Stimulated activated CD8-positive, alpha-beta memory T cell treated with anti-CD3 and anti-CD28 coated beads, Interleukin-12 subunit alpha, Interleukin-12 subunit beta, amount 100 ng/mL, for 1 hour (primary cell): ENCODE measurements at places on chromosomes 1 and 21.

DNA sequence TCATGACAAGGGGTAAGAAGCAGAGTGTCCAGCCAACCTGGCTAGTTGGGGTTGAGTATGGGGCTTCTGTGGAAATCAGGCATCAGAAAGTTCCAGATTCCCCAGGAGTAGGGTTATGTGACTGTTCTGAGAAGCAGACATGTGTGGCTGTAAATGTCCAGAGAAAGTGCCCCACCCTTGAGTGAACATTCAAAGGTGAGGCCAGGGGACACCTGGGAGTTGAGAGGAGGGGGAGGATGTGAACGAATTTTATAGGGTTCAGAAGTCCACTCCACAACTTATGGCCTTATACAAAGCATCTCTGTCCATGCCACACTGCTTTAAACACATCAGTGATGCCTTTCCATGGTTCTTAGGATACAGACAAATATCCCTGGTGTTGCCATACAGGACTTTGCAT lies 133.3 kb downstream of the IGSF21 start:
- DNase-seq, result no peak

GRCh38 chr1:71647513-71648300 lies 566.9 kb upstream of the ZRANB2 start:
- DNase-seq, result no peak

- no peak for DNase-seq
Observed at GRCh38 chr1:51002516-51002915, 32.5 kb downstream of the CDKN2C start.

- DNase-seq, result no peak
Observed at GRCh38 chr21:14589855-14590563, 43.9 kb upstream of the SAMSN1 start.

- no peak for DNase-seq
Observed at GRCh38 chr1:54851406-54851805, 35.6 kb downstream of the DHCR24 start.

DNA sequence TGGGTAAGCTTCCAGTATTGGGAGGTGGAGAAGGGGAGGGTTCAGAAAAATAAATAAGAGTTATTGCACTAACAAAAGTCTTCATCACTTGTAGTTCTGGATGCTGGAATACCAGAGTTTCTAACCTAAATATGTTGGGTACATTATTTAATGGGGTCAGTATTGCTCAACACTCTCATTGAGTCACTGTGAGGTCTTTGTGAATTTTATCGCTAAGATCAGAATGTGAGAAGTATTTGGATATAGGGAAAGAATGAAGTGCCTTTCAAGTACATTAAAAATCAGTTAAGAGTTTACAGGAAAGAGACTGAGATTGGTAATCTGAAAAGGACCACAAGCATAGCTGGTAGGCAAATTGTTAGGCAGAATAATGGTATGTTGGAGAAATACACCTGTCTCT lies 8.8 kb downstream of the SNRPE start:
- DNase-seq, result no peak

- DNase-seq, result no peak
Observed at GRCh38 chr1:246949956-246950355, 18.2 kb upstream of the AHCTF1 start.

GRCh38 chr1:32182060-32182459 lies 2.6 kb downstream of the TXLNA start:
- no peak for DNase-seq

- DNase-seq, result no peak
Observed at GRCh38 chr1:243715285-243715684, 134.8 kb downstream of the AKT3 start.

GRCh38 chr1:37811027-37811655 lies 3.1 kb upstream of the YRDC start:
- peak; percentile 41 for DNase-seq

DNA sequence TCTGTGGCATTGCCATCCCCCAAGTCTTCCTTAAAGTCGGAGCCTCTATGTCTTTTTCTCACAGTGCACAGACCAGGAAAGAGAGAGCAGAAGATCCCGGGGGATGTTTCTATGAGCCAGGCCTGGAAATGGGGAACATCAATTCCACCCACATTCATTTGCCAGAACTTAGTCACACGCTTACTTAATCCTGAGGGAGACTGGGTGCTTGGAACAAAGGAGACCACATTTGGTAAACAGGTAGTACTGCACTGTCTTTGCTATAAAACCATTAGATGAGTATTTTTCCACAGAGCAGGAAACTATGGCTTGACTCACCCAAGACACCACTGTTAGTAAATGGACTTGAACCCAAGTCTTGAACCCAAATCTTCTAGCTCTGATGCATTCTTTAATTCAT lies 60.7 kb upstream of the CTTNBP2NL start:
- DNase-seq, result no peak

DNA sequence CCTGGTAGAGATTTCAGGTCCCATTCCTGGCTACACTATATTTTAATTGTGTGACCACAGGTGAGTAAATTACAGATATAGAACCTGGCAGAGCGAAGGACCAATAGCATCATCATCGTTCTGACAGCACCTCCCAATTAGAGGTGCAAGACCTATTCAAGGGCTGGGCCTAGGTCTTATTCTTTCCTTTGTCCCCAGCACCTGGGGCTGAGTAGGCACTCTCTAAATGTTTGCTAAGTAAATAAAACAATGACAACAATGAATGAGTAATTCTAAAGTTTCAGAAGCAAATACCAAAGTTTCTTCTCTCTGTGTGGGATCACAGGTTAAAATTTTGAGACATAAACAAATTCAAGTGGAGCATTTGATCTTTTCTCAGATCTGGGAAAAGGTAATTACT lies 32.7 kb downstream of the BEND5 start:
- no peak for DNase-seq

GRCh38 chr1:91537281-91537986 lies 36.8 kb downstream of the CDC7 start:
- DNase-seq, result no peak

DNA sequence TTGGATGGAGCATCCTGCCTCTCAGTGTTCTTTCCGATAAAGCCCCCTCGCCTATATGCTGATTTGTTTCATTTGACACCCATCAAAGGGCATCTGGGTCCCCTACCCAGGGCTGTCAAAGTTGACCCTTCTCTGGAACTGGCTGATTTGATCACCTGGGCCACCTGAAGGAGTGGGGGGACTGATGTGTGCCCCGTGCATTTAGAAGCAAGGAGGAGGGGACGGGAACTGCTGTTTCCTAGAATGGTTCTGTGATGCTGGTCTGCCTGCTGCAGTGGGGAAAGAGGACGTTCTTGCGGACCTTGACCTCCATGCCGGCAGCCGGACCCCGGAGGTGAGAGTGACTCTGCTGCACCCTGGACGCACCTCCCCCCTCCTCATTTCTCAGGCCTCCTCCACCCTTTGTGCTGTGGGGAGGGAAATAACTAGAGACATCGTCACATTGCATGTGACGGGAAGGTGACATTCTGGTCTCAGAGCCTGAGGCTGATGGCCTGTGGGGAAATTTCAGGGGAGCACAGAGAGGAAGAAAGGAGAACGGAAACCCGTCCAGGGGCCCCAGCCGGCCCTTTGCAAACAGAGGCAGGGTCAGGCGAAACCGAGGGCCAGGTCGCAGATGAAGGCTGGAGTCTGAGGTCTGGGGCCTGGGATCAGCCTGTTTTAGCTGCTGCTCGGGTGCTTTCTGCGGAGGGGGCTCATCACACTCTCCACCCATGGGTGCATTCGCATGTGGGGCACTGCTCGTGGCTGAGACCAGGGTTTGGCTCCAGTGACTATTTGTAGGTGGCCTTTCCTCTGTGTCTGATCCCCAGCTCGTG lies 25.7 kb downstream of the CRYAA start:
- DNase-seq, result no peak

- no peak for DNase-seq
Observed at GRCh38 chr1:92949937-92950817, 11.1 kb downstream of the DIPK1A start.

DNA sequence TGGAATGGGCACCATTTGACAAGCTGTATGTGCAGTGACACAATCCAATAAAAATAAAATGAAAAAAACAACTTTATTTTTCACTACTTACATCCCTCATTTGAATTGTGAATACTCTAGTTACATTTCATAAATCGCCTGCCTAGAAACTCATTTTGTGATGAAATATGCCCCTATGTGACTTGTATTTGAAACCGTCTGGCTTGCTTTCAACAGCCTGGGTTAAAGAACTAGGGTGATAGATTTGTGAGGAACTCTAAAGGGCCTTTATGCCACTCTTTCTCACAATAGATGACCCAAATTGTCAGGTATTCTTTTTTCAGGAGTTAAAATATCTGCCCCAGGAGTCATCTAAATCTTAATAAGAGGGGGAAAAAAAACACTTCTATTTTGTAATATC lies 137.9 kb downstream of the DAB1 start:
- DNase-seq, result no peak

DNA sequence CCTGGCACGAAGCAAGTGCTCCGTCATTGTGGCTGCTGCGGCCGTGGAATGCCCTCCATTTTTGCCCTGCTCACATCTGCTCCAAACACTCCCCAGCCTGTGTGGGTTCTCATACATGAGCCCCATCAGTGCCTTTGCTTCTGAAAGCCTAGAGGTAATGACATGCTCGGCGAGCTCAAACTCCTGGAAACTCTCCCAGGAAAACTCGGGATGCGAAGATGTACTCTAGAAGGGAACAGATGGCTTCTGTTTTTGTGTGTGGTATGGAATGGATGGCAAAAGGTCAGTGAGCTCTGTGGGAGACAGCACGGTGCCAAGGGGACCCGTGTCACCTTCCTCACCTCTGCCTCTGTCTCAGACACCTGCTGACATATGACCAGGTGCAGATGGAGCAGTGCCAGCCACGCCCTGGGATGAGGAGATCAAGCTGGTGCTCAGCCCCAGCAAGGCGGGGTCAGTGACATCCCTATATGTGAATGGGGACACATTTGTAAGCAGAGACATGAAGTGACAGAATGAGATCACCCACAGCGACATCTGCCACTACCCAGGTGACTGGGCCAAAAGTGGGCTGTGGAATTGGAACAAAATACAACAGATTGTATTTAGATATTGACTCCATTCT lies 84.1 kb upstream of the COX20 start:
- DNase-seq, result no peak

DNA sequence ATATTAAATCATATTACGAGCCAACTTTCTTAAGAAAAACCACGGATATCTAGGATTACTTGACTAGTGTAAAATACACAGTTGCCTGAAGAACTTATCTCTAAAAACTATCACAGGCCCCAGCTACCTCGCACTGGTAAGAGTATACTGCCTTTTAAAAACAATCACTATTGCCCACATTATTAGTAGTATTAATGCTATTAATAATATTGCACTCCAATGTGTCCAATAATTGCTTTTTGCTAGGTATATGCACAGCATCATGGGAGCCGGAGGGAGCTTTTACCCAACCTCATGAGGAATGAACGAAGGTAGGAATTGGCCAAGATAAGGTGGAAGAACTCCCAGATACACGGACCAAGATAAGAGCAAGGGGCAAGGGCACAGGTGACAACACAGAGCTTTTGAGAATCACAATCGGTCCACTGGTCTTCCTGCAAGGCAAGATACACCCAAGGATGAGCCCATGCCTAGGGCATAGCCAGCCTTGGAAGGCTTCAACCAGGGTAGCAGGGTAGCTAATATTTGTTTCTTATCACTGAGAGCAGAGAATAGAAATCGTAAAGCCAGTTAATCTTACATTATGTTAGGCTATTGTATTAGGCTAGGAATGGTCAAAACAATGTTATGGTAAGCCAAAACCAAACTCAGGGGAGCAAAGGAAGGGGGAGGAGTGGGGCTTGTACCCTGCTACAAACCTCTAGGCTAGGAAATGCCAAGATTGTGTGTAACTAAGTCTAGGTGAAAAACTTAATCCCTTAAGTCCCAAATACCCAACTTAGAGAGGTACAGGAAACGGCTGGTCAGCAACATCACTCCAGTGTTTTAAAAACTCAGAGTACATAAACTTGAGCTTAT lies 9.4 kb downstream of the GLUL start:
- DNase-seq, result no peak

DNA sequence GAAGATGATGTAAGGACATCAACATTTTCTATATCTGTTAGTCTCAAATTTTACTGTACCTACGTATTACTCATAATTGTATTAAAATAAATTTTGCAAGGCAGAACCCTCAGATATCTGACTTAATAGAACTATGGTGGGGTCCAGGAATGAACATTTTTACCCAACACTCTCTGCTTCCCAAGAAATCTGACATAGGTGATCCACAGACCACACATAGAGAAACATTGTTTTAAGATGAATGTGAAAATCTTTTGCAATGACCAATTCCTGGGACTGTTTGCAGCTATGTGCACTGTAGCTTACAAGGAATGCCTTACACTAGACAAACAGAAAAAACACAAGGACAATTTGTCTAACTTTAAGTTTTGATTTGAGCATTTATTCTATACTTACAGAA lies 645.6 kb upstream of the ADGRL2 start:
- DNase-seq, result no peak
